ENCODE measurements at places on chromosomes 7 and 10. TPM values are rescaled to one million over a fixed set of nuclear protein-coding genes. Genes with fewer than 3 reads are reported as not detected.

UCN3 gene
- not detected for total RNA-seq

GRCh38 chr7:23472556-23472955 lies 2.3 kb upstream of the IGF2BP3 start:
- DNase-seq: no peak
- peaks cover 100% of the 10 kb centered on the region for H3K27me3 ChIP-seq
- H3K36me3 ChIP-seq: no peaks in the 10 kb centered on the region
- peaks cover 58% of the 10 kb centered on the region for H3K4me1 ChIP-seq
- H3K4me3 ChIP-seq: no peak overlapping the region

- no peak overlapping the region for H3K4me3 ChIP-seq
- no peaks in the 10 kb centered on the region for H3K27me3 ChIP-seq
- H3K4me1 ChIP-seq: no peaks in the 10 kb centered on the region
- no peak for DNase-seq
- peaks cover 100% of the 10 kb centered on the region for H3K36me3 ChIP-seq
- no peak overlapping the region for H3K27ac ChIP-seq
Observed at GRCh38 chr7:135584362-135585353, 26.9 kb downstream of the NUP205 start.

DNA sequence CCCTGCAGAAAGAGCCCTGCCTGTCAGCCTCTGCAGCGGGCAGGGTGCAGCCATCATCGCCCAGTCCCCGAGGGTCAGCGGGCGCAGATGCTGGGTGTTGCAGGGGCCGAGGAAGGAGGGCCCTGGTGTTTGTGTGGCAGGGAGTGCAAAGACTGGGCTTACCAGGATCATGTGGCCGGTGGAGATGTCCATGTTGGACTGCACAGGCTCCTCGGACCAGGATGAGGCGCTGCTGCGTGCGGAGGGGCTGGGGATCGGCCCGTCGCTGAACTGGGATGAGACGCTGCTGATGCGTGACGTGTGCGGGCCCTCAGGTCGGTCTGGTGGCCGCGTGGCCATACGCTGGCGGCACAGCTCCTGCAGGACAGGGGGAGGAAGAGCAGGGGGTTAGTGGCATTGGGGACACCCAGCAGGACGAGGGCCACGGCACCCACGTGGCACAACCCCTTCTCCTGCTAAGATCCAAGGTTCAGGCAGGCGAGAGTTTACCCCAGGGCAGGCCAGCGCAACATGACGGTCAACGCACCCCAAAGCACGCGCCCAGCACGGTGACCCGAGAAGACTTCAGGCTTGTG lies 319.5 kb downstream of the DNAJB6 start:
- no peak for DNase-seq
- no peak overlapping the region for H3K27ac ChIP-seq
- peaks cover 25% of the 10 kb centered on the region for H3K27me3 ChIP-seq
- H3K36me3 ChIP-seq: no peaks in the 10 kb centered on the region
- no peak overlapping the region for H3K4me3 ChIP-seq
- no peaks in the 10 kb centered on the region for H3K4me1 ChIP-seq

- H3K27ac ChIP-seq: no peak overlapping the region
- H3K36me3 ChIP-seq: no peaks in the 10 kb centered on the region
- no peaks in the 10 kb centered on the region for H3K27me3 ChIP-seq
- DNase-seq: no peak
- H3K4me1 ChIP-seq: no peaks in the 10 kb centered on the region
Observed at GRCh38 chr7:145212050-145212449, 376.2 kb upstream of the TPK1 start.

DNA sequence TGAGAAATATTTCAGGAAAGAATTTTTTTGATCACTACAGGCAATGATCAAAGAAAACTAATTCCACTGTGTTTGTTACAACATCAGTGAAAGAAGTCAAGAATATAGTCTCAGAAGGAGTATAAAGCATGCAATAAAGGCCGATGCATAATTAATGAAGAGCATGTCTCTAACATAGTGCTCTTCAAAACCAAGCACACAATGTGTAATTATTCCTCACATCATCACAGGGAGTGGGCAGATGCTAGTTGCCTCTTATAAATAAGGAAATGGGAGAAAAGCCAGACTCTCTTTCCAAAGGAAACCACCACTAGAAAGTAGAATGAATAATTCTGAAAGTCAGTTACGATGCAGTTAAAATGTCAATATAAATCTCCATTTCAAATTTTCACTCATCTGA lies 220.1 kb downstream of the TEX36 start:
- H3K27me3 ChIP-seq: peaks cover under 1% of the 10 kb centered on the region
- H3K4me3 ChIP-seq: no peak overlapping the region
- H3K36me3 ChIP-seq: no peaks in the 10 kb centered on the region
- H3K27ac ChIP-seq: no peak overlapping the region

GRCh38 chr7:1924258-1924817 lies 254.3 kb downstream of the ELFN1 start:
- H3K36me3 ChIP-seq: no peaks in the 10 kb centered on the region
- H3K27me3 ChIP-seq: no peaks in the 10 kb centered on the region
- H3K27ac ChIP-seq: no peak overlapping the region
- DNase-seq: no peak
- H3K4me3 ChIP-seq: no peak overlapping the region
- H3K4me1 ChIP-seq: no peaks in the 10 kb centered on the region

DNA sequence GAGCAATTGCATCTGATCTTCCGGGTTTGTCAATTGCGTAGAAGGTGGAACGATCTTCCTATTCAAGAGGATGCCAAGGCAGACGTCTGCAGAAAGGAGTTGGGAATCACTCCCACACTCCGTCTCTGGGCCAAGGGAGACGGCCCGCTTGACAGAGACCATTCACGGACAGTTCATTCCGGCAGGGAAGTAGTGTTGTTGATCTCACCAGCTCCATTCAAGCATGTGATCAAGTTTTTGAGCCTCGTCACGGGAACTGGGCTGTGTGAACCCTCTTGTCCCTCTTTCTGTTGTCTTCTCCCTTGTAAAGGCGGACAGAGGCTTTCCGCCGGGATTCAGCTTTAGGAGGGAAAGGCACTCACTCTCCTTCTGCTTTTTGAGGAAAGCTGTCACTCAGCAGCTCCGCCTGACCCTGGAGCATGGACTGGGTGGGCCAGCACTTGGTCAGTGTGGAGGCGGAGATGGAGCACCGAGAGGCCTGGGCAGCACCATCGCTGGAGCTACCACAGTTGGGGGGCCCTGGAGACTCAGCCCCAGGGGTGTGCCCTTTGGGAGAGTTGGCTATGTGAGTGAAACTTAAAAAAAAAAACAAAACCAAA lies 44.9 kb downstream of the SPDYE5 start:
- DNase-seq: no peak
- H3K27ac ChIP-seq: no peak overlapping the region
- H3K4me3 ChIP-seq: no peak overlapping the region
- no peaks in the 10 kb centered on the region for H3K36me3 ChIP-seq
- H3K4me1 ChIP-seq: peaks cover 13% of the 10 kb centered on the region
- no peaks in the 10 kb centered on the region for H3K27me3 ChIP-seq

- no peaks in the 10 kb centered on the region for H3K4me1 ChIP-seq
- H3K27me3 ChIP-seq: no peaks in the 10 kb centered on the region
- H3K36me3 ChIP-seq: no peaks in the 10 kb centered on the region
- DNase-seq: no peak
Observed at GRCh38 chr10:126729314-126729870, 58.9 kb upstream of the C10orf90 start.

GRCh38 chr7:148050492-148051158 lies 539.9 kb upstream of the C7orf33 start:
- H3K27ac ChIP-seq: no peak overlapping the region
- H3K4me1 ChIP-seq: no peaks in the 10 kb centered on the region
- H3K36me3 ChIP-seq: no peaks in the 10 kb centered on the region
- no peak overlapping the region for H3K4me3 ChIP-seq

DNA sequence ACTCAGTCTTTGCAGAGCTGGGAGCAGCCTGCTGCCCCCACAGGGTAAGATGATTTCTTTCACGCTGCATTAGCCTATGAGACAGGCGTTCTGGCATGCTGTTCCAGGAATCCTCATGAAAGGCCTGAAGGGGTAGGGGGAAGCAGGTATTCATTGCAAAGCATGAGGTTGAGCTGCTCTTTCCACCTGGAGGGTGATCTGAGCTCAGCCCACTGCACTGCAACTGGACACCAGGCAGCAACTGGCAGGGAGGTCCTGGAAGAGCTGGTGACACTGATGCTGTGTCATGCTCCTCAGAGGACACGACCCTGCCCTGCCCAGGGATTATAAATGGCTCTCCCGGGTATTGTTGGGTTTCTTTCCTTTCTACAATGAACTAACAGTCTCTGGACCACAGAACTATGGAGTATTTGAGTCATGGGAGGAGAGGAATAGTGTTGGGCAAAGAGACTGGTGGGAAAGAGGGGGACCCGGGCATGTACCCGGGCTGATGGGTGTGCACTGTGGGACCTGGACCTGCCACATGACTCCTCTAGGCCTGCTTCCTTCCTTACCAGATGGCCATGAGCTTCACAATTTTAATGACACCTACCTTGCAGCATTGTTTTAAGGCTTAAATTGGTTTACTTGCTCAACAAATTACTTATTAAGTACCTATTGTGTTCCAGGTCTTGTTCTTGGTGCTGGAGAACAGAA lies 24.3 kb downstream of the SLC25A28 start:
- no peaks in the 10 kb centered on the region for H3K4me1 ChIP-seq
- no peaks in the 10 kb centered on the region for H3K27me3 ChIP-seq
- no peaks in the 10 kb centered on the region for H3K36me3 ChIP-seq
- no peak for DNase-seq
- no peak overlapping the region for H3K27ac ChIP-seq

- H3K27me3 ChIP-seq: no peaks in the 10 kb centered on the region
- H3K36me3 ChIP-seq: no peaks in the 10 kb centered on the region
- H3K4me1 ChIP-seq: no peaks in the 10 kb centered on the region
Observed at GRCh38 chr10:78231939-78232338, 198.3 kb downstream of the RPS24 start.

RBP3 gene
- total RNA-seq: not detected

DNA sequence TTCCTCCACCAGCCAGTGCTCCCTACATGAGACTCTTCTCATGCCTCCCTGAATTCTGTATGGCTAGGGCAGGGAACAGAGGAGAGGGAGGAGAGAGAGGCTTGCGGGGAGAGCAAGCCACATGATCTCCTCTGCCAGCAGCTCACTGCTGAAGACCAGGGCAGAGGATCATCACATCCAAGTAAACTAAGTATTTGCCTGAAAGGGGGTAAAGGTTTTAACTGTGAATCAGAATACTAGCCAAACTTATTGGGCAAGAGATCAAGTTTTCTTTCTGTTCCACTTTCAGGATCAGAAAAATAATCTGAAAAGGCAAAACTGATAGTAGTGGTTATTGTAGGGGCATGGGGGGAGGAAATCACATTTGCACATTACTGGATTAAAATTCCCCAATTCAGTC lies 17.8 kb upstream of the ERCC6 start:
- H3K27ac ChIP-seq: no peak overlapping the region
- H3K4me3 ChIP-seq: no peak overlapping the region
- no peaks in the 10 kb centered on the region for H3K36me3 ChIP-seq
- no peaks in the 10 kb centered on the region for H3K4me1 ChIP-seq
- H3K27me3 ChIP-seq: no peaks in the 10 kb centered on the region

GRCh38 chr7:56811081-56811480 lies 321.2 kb downstream of the ZNF479 start:
- no peaks in the 10 kb centered on the region for H3K4me1 ChIP-seq
- no peak for DNase-seq
- no peaks in the 10 kb centered on the region for H3K36me3 ChIP-seq
- H3K27me3 ChIP-seq: no peaks in the 10 kb centered on the region

LRMDA gene
- total RNA-seq: 21.0 TPM

- H3K27me3 ChIP-seq: no peaks in the 10 kb centered on the region
- no peak overlapping the region for H3K27ac ChIP-seq
- H3K4me3 ChIP-seq: no peak overlapping the region
- no peaks in the 10 kb centered on the region for H3K4me1 ChIP-seq
Observed at GRCh38 chr10:76918106-76918505, 719.5 kb downstream of the KCNMA1 start.

- peak within 1 kb of the TSS; percentile 82 for H3K4me3 ChIP-seq
- DNase-seq: peak; percentile 70
- peak within 1 kb of the TSS; percentile 95 for H3K27ac ChIP-seq
Observed at GRCh38 chr10:101694674-101695403, at the start of gene FBXW4. Gene FBXW4 (minus strand): TSS chr10:101695170. CDS start chr10:101695105, 65 bp downstream.

GRID2IP gene
- total RNA-seq: 0.21 TPM

DNA sequence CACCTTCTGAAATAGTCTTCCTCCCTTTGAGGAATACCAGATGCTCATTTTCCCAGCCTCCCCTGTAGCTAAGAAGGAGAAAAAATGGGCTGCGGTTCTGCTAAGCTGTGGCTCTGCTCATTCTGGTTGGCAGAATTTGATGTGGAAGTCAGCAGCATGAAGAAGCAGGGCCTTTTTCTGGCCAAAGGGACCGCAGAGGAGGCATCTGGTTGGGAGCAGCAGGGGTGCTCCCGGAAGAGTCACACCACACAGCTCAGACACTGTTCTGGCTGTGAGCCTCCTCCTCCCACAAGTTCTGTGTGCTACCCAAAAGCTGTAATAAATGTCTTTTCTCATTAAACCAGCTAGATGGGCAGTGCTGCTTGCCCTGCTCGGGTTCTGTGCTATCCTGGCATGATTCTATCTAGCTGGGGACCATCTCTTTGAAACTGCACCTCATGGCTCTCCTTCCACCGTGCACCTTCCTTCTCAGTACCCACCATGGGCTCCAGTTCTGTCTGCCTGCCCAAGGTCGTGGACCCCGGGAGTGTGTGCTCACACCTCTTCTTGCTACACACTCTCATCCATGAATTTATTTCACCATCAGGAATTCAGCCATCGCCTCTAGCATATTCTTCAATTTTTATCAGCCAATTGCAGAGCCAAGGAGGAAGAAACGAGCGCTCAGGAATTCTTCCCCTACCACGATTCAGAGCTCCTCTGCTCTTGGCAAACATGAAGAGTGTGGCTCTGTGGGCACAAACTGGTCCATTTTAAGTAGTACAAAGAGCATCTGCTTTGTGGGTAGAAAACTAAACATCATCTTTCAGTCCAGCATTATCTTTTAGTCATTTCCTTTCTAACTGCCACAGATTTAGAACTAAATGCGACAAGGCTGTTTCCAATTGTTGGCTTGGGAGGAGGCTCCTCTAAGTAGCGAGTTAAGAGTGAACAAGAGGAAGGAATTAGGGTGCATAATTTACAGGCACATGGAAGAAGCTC lies 76.9 kb downstream of the FAM171A1 start:
- H3K4me1 ChIP-seq: no peaks in the 10 kb centered on the region
- no peaks in the 10 kb centered on the region for H3K27me3 ChIP-seq
- DNase-seq: no peak
- H3K4me3 ChIP-seq: no peak overlapping the region

All from left lung (tissue), 14 donors.